ENCODE measurements at places on chromosomes 13 and 19.

DNA sequence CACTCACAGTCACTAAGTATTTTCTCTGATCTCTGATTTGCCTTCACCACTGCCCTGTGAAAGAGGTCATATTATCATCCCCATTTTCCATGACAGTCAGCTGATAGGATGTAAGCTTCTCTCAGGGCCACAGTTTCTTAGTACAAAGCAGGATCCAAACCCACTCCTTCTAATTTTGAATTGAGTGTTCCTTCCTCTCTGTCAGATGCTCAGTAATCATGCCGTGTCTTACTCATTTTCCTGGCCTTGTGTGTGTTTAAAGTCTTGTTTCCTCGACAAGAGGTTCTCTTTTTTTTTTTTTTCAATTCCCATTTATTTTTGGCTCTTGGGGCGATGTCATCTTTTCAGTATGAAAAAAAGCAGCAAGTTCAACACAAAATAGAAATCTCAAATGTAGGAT is 72.3 kb downstream of the NAA16 start:
- no peak for DNase-seq

DNA sequence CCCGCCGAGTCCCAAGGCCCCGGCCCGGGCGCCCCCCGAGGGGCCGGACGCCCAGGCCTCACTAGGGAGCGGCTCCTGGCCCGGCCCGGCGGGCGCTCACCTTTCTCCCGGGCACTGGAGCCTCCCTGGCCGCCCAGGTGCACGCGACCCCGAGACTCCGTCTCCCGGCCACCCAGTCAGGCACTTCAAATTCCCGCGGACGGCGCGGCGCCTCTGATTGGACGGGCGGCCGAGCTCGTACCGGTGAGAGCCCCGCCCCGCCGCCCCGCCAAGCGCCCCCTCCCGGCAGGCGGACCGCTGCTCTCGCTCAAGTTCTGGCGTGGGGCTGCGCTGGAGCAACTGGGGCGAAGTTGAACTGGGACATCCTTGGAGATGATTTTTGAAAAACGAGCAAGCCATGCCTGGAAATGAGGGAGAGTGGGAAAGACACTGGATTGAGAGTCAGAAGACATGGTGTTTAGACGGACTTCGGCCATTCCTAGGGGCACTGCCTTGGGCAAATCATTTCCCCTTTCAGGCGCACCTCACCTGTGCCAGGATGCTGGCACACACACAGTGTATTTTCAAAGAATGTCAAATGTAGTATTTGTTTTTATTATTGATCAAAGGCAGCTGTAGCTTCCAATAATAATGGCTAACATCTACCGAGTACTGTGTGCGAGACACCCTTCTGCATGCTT is 485.3 kb downstream of the UQCRFS1 start:
- DNase-seq = no peak

DNA sequence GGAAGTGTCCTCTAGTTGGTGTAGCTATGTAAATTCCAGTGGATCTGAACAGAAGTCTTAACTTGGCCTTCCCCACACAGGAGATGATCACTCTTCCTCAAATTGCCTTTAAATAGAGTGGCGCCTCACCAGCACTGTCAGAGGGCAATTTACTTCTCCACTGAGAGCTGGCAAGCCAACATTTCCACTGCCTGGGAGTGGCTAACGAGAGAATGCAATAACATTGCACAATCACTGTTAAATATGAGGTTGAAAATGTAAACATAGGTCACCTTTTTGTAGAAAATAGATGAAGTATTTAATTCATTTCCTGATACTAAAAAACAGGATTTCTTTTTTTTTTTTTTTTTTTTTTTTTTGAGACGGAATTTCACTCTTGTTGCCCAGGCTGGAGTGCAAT is 55.4 kb upstream of the UBL3 start:
- DNase-seq = no peak

DNA sequence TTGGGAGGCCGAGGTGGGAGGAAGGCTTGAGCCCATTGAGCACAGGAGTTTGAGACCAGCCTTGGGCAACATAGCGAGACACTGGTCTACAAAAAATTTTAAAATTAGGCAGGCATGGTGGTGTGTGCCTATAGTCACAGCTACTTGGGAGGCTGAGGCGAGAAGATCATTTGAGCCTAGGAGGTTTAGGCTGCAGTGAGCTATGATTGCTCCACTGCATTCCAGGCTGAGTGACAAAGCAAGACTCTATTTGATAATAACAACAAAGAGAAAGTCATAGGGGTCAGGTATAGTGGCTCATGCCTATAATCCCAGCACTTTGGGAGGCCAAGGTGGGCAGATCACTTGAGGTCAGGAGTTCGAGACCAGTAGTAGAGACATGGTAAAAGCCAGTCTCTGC is 4.6 kb upstream of the SLC44A2 start:
- no peak for DNase-seq

- no peak for DNase-seq
Observed at GRCh38 chr19:41876847-41877832, at the start of gene CD79A. Gene CD79A, plus strand, starts transcription at chr19:41877279. Its CDS starts 26 bp downstream, at chr19:41877305.

- DNase-seq = no peak
Observed at GRCh38 chr13:49220036-49220855, at the start of gene MLNR. Gene MLNR, plus strand, starts transcription at chr13:49220338. Its CDS starts 0 bp downstream, at chr13:49220338.

GRCh38 chr19:15265214-15265849 is 33.1 kb upstream of the EPHX3 start:
- no peak for DNase-seq

DNA sequence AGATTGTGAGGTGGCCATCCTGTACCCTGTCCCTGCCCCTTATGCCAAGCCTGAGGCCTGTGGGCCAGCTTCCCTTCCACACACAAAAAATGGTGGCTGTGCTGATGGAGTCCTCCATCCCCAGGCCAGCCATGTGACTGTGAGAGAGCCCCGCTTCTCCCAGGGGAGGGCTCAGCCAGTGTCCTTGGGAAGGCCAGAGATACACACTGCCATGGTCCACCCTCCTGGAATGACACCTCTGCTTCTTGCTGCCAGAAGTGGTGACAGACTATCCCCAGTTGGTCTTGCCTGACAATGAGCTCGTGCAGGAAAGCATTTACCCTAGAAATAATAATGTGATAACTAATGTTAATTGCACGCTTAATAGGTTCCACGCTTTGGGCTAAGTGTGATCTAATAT is 38.0 kb downstream of the FAM124A start:
- DNase-seq = no peak

DNA sequence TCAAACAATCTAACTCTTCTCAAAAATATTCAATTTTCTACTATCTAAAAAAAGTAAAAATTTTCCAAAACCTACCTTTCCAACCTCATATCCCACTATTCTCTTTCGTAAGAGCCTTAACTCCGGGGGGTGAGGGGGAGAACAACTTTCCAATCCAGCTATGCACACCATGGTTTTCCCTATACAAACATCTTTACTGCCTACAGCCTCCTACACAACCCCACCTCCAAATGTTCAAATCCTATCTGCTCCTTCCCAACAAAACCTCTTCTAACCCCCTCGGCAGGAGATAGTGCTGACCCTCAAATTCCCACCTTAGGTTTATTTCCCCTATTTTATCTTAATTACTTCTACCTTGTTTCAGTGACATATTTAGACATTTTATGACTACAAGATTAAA is 102.0 kb downstream of the DIAPH3 start:
- DNase-seq = no peak

- no peak for DNase-seq
Observed at GRCh38 chr19:29294343-29294811, 81.4 kb upstream of the UQCRFS1 start.

DNA sequence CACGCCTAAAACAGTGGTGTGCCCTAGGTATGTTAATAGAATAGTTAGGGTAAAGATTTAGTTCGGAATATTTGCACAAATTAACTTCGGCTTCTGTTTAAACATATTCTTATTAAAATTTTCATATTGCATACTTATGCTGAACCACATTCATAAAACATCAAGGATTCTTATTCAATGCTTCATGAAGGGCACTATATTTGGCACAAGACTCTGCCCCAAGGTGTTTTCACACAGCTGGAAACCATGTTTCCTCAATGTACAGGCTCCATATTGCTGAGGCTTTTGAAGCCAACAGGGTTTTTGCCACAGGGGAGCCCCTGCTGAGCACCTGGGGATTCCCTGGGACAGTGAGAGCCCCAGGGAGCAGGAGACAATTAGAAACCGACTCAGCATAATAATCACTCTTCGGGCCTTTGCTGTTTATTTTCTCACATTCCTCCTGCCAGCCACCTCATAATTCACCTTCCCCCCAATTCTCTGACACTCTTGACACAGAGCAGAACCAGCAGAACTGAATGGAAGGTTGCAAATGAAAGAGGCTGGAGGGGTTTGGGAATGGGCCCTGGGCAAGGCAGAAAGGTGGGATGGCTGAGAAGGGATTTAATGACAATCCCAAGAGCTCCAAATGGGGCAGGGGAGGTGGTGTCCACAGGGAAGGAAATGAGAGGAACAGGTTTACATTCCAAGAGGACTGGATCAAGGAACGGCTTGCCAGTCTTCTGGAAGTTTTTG is 72.3 kb upstream of the POMP start:
- DNase-seq = no peak

DNA sequence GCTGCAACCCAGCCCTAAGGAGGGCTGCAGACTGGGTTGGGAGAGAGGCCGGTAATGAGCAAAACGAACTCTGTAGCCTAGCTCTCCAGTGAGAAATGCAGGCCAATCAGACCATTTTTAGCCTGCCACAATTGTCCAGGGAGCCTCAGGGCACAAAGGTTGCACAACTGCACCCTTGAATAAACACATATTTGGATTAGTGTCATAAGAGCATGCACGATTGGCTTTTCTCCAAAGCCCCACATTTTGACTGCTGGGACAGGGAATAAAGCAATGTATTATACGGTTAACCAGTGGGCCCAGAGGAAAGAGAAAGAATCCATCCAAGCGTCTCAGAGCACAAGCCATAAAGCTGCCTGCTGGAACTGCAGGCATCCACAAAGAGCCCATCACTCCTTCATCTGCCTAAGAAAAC is 729.4 kb upstream of the SGCG start:
- DNase-seq = no peak

- no peak for DNase-seq
Observed at GRCh38 chr19:42068361-42068755, 1.6 kb downstream of the GRIK5 start.

- no peak for DNase-seq
Observed at GRCh38 chr13:101346942-101347728, 69.2 kb downstream of the NALCN start.

- no peak for DNase-seq
Observed at GRCh38 chr19:55870736-55871135, 34.4 kb downstream of the NLRP4 start.

GRCh38 chr13:79918620-79919019 is 422.3 kb downstream of the SPRY2 start:
- no peak for DNase-seq

DNA sequence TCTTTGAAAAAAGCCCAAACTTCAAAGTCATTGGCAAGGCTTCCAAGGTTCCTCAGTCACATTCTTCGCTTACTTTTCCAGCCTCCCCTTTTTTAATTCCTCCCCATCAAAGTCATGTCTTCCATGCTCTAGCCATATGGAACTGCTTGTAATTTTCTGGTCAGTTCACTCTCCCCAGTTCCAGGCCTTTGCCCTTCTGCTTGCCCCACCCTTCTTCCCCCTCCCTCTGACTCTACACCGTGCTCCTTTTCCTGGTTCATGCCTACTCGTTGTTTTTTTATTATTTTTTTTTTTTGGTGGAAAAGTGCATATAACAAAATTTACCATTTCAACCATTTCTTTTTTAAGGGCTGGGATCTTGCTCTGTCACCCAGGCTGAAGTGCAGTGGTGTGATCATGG is 102.3 kb downstream of the UBL3 start:
- no peak for DNase-seq

DNA sequence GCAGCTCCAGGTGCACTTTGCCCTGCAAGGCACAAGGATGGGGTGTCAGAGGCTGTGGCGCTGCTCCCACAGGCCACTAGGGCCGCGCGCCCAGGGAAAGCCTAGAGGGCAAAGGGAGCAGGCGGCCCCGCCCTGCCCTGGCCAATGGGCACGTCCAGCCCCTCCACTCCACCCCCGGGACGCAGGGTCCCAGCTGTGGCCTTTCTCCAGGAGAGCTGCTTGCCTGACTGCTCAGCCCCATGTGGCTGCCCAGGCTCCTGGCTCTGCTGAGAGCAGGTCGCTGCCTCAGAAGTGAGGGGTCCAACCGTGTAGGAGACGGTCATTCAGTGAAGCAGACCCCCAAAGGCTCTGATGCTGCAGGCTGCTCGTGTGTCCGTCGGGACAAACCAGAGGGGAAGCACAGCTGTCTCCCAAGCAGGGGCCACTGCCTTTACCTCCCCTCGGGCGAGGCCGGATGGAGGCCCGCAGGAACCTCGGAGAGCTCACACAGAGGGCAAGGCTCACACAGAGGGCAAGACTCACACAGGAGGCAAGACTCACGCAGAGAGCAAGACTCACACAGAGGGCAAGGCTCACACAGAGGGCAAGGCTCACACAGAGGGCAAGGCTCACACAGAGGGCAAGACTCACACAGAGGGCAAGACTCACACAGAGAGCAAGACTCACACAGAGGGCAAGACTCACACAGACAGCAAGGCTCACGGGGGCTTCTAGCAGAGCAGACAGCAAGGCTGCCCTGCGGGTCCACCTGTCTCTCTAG is 56.2 kb upstream of the C13orf46 start:
- no peak for DNase-seq

GRCh38 chr13:101144808-101145419 is 271.4 kb downstream of the NALCN start:
- peak; percentile 30 for DNase-seq

DNA sequence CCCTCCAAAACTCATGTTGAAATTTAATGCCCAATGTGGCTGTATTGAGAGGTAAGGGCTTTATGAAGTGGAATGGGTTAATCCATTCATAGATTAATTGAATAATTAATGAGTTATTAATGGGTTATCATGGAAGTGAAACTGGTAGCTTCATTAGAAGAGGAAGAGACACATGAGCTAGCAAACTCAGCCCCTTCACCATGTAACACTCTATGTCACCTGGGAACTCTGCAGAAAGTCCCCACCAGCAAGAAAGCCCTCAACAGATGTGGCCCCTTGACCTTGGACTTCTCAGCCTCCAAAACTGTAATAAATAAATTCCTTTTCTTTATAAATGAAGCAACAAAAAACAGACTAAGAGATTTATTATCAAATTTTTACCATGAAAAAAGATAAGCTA is 223.5 kb downstream of the KLF12 start:
- DNase-seq = no peak

DNA sequence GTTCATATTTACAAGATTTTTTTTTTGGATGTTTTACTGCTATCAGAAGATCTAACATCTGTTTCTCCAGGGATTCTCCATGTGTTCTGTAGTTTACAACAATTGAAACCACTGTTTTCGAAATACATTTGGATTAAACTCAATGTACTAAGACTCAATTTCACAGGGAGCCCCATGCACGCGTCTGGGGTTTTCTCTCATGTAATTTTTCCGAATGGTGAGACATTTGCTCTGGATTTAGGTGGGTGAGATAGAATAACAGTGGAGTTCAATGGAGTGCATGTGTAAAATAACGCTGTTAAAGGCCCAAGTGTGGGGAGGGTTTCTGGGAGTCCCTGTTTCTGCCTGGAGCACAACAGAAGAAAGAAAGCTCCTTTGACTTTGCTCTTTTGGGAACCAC is 330.3 kb downstream of the TSHZ3 start:
- no peak for DNase-seq

GRCh38 chr19:28839455-28839854 is 373.5 kb downstream of the UQCRFS1 start:
- DNase-seq = no peak

GRCh38 chr13:48334534-48335127 is 31.1 kb downstream of the RB1 start:
- DNase-seq = no peak

All from NCI-H187 treated with DMSO at 0.1 percent for 48 hours (cell line).